ENCODE measurements at places on chromosomes 6 and 20.

- no peak for DNase-seq
Observed at GRCh38 chr20:34781220-34781619, 44.2 kb downstream of the NCOA6 start.

DNA sequence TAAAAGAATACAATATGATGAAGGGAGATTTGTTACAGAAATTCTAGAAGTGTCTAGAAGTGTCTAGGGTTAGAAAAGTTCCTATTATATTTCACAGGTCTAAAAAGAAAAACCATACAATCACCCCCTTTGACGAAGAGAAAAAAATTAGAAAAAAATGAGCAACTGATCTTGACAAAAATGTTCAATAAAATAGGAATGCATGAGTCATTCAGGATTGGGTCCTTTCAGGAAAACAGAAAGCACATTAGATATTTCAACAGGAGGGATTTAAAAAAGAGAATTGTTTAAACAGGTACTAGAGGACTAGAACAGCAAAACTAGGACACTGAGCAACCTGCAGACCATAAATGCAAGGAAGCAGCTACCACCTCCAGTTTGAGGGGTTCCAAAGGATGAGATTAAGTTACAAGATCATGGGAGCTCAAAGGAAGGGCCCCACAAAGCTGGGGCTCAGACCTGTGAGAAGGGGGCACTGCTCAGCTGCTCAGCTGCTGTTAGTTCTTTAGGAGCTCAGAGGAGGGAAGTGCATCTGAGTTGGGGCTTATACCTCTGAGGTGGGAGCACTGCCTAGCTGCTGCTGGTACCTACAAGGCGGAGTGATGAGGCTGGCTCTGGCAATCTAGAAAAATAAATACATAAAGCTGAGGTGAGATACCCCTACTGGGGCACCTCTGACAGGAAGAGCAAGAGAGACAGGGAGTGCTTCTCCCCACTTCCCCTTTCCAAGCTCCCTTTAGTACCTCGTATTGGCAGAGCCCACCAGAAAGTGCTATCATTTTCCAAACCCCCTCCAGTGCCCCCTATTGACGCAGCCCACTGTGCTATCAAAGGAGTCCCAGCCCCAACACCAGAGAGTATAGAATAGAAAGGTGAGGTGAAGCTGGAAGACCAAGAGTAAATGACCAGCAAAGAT lies 27.1 kb upstream of the BEND6 start:
- peak; percentile 55 for DNase-seq

DNA sequence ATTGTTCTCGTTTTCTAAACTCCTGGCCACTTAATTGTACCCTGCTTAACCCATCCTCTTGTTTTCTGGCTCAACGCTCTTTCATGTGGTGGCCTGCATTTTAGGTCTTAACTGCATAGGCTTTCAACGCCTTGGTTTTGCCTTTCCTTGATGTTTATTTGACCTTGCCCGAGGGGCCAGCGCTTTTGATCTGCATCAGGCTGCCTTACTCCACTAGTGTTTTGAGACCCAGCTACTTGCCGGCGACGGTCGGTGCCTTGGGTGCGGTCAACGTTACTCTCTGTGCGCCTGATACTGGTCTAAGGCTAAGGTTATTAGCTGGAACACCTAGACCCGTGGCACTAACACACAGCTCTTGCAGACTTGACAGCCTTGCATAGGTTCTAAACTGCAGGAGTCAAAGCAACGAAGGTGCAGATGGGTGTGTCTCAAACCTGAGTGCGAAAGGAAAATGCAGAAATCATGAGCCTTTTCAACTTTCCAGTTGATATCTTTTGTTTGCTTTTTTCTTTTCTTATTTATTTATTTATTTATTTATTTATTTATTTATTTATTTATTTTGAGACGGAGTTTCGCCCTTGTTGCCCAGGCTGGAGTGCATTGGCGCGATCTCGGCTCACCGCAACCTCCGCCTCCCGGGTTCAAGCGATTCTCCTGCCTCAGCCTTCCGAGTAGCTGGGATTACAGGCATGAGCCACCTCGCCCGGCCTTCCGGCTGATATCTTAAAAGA lies 138.8 kb downstream of the HFE start:
- no peak for DNase-seq

DNA sequence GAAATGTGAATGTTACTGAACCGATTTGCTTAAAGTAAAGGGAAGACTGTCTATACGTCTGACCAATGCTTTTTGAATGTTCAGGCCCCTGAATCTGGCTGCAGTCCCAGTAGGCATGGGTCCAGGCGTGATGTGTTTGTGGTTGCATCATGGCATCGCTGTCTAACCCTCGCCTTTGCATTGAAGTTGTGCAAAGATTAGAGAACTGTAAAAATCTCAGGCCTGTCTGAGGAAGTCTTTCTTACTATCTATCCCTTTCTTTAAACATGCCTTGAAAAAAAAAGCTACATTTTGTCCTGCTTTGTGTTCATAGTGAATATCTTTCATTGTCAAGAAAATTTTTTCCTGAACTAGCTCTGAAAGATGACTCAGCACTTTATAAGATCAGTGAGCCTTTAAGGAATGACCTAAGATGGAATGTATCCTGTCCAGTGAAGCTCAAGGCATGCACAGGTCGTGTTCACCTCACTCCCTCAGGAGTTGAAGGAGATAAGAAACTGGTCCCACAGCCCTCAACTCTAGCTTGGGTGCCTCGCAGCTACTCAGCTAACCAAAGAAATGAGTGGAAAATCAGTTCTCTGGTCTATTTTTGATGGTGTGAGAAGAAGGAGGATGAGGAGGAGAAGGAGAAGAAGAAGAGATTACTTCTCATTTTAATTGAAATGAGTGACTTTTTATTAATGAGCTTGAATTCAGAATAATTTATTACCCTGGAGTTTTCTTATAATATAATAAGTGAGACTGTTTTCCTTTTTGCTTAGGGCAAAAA lies 48.6 kb downstream of the TPD52L1 start:
- DNase-seq: peak; percentile 90

DNA sequence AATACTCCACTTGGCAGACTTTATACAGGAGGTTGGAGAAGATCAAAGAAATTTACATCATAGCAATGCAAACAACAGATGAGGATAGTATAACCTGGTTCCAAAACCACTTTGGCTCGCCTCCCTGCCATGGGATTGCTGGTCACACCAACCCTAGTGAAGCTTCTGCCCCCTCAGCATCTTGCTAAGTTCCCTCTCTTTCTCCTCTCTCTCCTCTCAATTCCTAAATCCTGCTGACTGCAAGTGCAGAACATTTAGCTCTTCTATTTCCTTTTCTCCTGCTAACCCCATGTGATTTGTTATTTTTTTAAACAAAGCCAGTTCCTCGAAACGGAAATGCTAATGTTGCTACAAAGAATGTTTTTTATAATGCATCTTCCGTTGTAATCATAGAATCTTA lies 50.3 kb upstream of the LY86 start:
- DNase-seq: no peak

DNA sequence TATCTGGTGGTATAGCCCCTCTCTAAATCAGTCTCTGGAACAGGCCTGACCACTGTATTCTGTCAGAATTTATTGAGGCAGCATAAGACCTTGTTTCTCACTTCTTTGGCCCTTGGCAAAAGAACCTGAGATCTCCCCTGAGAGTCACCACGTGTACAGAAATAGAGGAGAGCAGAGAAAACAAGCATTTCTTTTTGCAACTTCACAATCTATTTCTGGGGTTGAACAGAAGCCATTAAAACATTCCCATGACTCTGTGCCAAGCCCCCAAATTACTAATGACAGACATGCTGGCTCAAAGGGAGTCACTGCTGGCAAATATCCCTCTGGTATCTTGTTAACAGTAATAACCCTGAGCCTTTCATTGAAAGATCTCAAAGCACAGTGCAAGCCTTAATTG lies 395.3 kb downstream of the MAFB start:
- DNase-seq: no peak

DNA sequence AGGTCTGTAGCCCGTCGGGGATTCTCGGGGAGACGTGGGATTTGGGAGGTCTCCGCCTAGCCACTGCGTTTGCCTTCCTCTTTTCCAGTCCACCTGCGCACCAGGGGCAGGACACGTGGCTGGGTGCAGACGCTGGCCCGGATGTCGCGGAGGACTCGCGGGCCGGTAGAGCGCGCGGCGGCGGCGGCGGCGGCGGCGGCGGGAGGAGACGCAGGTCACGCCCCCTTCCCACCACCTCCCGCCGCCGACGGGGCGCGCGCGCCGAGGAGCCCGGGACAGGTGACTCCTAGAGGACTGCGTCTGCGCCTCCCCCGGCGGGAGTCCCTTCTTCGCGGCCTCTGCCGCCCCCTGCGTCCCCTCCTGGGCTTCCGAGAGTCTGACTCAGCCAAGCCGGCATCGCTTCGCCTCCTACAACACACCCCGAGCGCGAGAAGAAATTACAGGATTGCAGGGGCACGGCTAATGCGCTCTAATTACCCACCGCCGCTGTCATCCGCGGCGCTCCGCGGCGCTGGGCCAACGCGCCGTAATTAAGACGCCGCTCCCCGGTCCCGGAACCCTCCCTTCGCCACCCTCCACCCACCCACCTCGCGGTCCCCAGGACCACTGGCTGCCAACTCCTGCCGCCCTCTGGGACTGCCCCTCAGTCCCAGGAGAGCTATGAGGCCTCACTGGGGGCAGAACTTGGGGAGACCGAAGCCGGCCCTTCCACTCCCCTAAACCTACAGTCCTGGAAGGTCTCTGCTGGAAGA lies 124.5 kb downstream of the MRPL14 start:
- peak; percentile 70 for DNase-seq

GRCh38 chr6:14524319-14524718 lies 406.7 kb downstream of the CD83 start:
- peak; percentile 55 for DNase-seq
